ENCODE measurements at places on chromosomes 16 and 17.

DNA sequence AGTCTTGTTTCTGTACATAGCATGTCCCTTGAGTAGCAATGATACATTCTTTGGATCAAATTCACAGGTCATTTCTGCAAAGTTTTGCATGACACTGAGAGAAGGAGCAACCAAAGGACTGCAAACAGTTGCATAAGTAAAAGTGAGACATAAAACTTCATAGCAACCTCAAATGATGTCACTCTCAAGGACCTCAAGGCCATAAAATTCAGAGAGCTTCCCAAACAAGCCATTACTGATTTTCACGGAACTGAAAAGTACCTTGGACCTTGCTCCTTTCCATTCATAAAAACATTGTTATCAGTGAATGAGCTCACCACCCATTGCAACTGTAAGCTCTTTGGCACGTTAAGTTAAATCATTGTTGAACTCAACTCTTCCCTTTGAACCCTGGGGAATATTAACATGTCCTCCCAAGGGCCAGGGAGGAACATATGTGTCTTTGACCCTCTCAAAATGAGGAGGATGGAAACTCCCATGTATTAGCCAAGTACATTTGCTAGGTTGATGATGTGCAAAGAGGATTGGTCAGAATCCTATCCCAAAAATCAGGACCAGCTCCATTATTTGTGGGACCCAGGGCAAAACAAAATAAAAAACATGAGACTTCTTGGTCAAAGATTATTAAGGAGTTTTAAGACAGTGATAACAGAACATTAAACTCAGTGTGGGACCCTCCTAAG lies 275.0 kb upstream of the DYNLRB2 start:
- no peak for DNase-seq

DNA sequence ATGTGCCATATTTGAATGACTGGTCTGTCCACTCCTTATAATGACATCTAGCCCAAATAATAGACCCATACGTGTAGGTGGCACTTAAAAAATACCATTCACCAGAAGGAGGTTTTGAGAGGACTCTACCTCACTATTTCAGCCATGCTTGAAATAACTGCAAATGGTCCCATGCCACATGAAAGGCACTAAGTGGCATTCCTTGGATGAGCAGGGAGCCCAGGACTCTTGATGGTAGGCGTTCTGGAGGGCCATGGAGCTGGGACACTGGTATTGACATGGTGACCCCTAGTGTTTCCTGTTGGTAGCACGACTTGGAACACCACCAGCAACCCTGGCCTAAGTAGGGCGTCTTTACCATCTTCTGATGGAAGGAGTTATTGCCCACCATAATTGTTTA lies 148.7 kb upstream of the ZFHX3 start:
- no peak for DNase-seq

GRCh38 chr16:72474501-72475123 lies 302.7 kb upstream of the PMFBP1 start:
- no peak for DNase-seq

- no peak for DNase-seq
Measured at GRCh38 chr17:57823469-57824401, 26.1 kb downstream of the MRPS23 start.

- no peak for DNase-seq
Measured at GRCh38 chr16:22050963-22051362, 41.4 kb upstream of the VWA3A start.

DNA sequence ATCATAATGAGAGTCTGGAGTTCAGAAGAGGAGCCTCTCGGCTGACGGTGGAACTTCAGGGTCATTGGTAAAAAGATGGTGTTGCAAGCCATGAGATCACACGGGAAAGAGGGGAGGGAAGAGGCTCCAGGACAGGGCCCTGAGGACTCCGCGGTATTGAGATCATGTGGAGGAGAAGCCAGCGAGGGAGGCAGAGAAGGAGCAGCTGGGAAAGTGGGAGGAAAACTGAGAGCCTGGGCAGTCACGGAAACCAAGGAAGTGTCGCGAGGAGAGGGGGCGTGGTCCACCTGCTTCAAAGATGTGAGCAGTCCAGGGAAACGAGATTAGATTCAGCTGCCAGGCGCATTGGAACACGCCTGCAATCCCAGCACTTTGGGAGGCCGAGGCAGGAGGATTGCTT lies 27.7 kb upstream of the SBK1 start:
- no peak for DNase-seq

DNA sequence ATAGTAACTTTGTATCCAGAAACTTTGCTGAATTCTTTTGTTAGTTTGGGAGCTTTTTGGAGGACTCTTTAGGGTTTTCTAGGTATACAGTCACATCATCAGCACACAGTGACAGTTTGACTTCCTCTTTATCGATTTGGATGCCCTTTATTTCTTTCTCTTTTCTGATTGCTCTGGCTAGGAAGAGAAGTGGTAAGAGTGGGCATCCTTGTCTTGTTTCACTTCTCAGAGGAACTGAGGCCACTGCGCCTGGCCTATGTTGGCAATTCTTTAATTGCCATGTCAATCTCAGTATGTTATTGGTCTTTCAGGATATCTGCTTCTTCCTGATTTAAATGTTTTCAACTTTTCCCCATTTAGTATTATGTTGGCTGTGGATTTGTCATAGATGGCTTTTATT lies 24.6 kb downstream of the ATF7IP2 start:
- DNase-seq, result no peak
